Right lobe of liver (tissue), 6 donors: ENCODE measurements at places on chromosomes 12 and 14. TPM values are rescaled to one million over a fixed set of nuclear protein-coding genes. Genes with fewer than 3 reads are reported as not detected.

DNA sequence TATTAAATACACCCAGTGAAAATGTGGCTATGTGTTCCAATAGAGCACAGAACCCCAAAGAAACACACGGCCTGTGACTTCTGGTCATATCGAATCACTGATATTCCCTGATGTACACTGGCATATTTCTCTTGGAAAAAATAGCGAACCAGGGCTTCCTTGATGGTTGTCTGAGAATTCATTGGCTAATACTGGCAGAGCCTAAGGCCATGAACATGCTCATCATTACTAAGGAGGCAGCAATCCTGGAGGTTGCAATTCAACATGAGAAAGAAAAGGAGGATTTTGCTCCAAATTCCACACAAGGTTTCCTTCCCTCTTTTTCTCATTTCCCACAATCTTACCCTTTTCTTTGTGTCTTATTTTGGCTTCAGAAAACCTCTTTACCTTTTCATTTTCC lies 212.9 kb upstream of the HMGA2 start:
- no peaks in the 10 kb centered on the region for H3K36me3 ChIP-seq
- no peak overlapping the region for H3K27ac ChIP-seq
- H3K4me3 ChIP-seq, result no peak overlapping the region
- no peaks in the 10 kb centered on the region for H3K4me1 ChIP-seq

DNA sequence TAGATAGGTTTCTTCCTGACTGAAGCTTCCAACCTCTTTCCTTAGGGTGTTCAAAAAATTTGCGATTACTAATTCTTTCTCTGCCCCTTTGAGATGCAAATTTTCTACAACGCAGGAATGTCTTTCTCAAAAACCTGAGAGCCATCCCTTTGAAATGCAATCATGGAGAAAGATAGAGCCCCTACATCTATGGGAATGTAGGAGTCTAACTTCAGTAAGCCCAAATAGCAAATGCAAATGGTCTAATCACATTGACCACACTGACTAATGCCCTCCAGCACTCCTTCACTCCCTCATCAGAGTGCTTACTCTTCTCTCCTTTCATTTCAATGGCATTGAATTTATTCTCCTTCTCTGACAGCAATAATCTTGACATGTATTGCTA lies 107.1 kb downstream of the SLC6A15 start:
- DNase-seq, result no peak
- no peak overlapping the region for H3K27ac ChIP-seq
- no peaks in the 10 kb centered on the region for H3K27me3 ChIP-seq

DNA sequence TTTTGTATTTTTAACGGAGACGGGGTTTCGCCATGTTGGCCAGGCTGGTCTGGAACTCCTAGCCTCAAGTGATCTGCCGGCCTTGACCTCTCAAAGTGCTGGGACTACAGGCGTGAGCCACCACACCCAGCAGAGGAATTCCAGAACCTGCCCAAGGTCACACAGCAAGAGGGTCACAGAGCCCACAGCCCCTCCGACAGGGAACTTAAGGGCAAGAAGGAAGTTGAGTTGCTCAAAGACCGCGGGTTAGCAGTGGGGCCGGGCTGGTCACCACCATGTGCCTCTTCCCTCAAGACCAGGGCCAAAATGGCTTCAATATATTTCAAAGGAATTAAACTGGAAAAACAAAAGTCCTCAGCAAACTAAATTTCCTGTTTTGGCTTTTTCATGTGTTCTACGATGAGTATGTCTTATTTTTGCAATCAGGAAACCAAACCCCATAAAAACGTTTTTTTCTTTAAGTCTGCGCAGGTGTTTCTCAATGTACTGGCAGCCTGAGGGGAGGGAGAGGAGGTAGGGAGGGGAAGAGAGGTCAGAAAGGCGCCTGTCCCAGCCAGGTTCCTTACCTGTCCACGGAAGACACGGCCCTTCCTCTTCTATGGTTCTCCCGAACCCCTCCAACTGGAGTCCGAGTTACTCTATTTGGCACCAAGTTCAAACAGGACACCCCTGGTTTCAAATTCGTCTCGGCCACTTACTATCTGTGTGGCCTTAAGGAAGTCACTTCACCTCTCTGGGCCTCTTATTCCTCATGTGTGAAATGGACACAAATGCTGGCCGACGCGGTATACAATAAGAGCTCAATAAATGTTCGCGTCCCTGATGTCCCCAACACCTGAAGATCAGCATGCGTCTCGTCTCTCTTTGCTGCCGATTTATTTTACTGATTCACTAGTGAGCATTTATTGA lies 778 bp downstream of the SLC8B1 start:
- peak; percentile 45 for DNase-seq
- peak overlapping the region; percentile 86 for H3K27ac ChIP-seq
- H3K4me3 ChIP-seq, result peak overlapping the region; percentile 75

Gene CPNE6
- total RNA-seq, result not detected

Gene ZNF10
- total RNA-seq, result 3.1 TPM

Gene RNASE4
- total RNA-seq, result 129 TPM
